Stimulated activated naive B cell treated with anti-CD40 and anti-IgM and Interleukin-4, amounts not matched to agents 10 μg/mL and 1 μg/mL and 100 μg/mL, for 72 hours (primary cell): ENCODE measurements at places on chromosomes 2 and 18.

- no peak for DNase-seq
Measured at GRCh38 chr2:133774654-133775015, 206.4 kb upstream of the NCKAP5 start.

DNA sequence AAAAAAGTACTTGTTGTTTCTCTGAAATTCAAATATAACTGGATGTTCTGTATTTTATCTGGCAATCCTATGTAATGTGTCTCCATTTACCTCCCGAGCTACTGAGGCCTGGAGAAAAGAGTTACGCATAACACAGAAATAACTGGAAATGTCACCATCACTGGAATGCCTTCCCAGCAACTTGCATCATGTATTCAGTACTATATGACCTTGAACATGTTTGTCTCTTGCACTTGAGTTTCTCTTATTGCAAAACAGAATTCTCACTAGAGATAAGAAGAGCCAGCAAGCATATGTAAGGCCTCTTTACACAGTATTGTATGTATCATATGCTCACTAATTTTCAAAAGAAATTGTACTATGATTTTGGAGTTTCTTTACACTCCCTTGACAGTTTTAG is 99.6 kb upstream of the CTAGE1 start:
- no peak for DNase-seq

GRCh38 chr2:122414902-122415301 is 659.5 kb downstream of the TSN start:
- DNase-seq, result no peak

DNA sequence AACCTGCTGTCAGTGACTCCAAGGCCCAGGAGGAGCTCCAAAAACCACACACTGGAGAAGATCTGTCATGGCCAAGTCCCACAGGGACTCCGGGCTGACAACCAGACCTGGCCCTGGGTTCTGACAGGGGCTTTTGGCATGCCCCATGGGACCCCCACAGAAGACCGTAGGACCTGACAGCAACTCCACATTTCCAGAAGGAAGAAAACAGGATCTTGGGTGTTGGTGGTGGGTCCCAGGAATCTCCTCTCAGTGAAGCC is 275.9 kb upstream of the HS6ST1 start:
- DNase-seq, result no peak

DNA sequence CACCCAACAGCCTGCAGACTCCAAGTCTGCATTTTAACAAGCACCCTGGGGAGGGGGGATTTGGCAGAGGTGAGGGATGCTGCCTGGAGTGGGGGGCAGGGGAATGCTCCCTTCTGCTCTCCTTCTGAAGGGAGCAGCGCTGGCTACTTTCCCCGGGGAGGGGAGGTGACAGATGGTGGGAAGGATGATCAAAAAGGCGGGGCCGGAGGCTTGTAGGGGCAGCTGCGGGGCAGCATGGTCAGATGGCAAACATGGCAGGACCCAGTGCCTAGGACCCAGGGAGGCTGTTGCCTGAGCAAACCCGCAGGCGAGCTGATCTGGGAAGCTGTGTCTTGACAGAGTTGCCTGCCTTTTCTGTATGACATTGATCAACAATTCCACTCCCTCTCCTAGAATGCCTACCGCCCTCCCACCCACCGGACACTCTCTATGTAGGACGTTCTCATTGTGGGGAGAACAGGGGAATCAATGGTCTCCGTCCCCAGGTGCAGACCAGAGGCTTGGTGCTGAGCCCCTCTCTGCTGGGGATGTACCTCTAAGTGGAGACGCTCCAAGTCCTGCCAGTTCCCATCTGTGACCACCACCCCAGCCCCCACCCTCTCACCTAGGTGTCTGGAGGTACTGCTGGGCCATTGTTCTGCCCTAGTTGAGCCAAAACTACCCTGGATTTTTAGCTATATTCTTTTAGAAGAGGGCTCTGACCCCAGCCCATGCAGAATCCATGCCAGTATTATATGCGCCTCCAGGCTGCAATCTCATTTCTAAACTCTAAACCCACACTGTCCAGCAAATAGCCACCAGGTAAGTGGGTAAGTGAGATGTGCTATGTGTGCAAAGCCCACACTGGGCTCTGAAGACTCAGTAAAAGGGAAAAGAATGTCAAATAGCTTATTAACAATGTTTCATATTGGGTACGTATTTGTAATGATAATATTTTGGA is 89.7 kb upstream of the SEC11C start:
- no peak for DNase-seq

- no peak for DNase-seq
Measured at GRCh38 chr2:2931318-2932075, 446.1 kb downstream of the EIPR1 start.

- no peak for DNase-seq
Measured at GRCh38 chr2:149225446-149225845, 104.9 kb upstream of the LYPD6 start.

GRCh38 chr2:6111781-6112261 is 419.6 kb downstream of the SOX11 start:
- no peak for DNase-seq

GRCh38 chr18:63518178-63519012 is 23.8 kb upstream of the SERPINB12 start:
- peak; percentile 37 for DNase-seq

DNA sequence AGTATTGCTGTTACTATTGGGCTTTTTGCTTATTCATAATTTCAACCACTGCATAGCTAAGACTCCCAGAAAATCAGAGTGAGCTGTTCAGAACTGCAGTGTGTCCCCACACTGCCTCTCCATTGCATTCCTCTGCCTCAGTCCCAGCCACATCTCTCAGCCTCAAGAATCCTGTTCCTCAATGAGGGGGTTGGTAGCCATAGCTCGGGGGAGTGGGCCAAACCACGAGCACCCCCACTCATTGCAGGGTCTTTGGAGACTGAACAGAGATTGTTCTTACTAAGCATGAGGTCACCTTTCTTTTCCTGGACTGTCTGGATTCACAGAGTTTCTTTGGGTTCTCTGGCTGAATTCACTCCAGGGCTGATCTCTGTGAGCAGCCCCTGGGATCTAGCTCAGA is 161.1 kb downstream of the GFPT1 start:
- no peak for DNase-seq

DNA sequence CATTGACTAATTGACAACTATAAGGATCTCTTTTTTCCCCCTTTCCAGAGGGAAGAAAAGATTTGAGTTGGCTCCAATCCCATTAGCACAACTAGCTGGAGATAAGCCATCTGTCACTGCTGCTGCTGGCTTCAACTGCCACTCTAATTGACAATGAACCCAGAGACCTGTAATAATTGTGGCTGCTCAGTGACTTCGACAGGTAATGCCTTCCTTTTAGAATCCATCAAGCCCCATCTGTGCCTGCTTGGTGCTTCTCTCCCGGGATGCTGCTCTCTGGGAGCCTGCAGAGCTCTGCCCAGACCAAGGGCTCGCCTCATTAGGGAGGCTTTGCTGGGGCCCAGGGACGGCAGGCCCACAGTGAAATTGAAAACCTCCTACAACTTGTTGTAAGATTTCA is 376.7 kb upstream of the SOX11 start:
- DNase-seq, result no peak

- no peak for DNase-seq
Measured at GRCh38 chr18:35514283-35514682, 16.5 kb upstream of the INO80C start.

DNA sequence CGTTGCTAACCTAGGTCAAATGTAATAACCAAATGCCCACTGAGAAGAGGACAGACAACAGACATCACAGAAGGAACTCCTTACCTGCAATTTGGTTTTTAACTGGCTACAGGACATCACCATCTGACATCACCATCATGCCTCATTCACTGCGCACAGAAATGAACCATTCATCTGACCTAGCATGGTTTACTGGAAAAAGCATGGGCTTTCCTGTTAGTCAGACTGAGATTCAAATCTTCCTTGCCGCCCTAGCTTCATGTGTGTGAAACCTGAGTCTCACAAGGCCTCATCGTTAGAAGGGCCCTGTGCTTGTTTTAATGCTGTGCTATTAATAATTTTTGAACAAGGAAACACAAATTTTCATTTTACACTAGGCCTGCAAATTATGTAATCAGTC is 1.1 kb upstream of the HIBCH start:
- DNase-seq, result no peak

GRCh38 chr2:85174943-85175342 is 41.8 kb downstream of the TCF7L1 start:
- no peak for DNase-seq

GRCh38 chr2:185695711-185696235 is 42.8 kb upstream of the FSIP2 start:
- no peak for DNase-seq

- DNase-seq, result no peak
Measured at GRCh38 chr2:241300000-241300399, 15.5 kb downstream of the HDLBP start.

DNA sequence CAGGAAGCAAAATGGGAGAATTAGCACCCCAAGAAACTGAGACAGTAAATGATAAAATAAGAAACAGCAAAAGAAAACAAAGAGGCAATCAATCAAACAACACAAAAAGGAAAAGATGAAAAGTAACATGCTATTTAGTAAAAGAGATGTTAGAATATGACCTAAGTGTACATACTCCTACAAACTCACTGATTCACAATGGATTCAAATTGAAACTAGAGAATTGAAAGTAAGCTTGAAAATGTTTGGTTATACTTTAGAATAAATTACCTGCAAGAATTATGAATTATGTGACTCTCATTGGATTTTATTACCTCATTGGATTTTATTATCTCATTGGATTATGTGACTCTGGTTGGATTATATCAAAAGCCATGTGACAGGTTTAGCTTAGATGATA is 22.8 kb upstream of the CCNYL1 start:
- no peak for DNase-seq

DNA sequence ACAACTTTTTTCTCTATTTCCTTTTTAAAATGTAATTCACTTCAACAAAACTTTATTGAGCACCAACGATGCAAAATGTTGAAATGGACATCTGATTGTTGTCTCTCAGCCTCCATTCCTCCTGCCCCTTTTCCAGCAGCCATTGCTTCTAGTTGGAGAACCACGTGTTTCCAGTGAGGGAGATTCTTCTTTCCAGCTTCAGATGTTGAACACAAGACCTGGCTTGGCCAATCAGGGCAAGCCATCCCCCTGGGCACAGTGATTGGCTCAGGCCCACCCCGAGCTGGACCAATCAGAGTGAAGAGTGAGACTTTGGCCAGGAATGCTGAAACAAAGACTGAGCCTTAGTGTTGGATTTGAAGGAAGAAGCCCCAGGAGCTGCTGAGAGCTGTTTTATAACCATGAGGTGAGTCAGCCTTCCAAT is 59.0 kb downstream of the E2F6 start:
- no peak for DNase-seq

DNA sequence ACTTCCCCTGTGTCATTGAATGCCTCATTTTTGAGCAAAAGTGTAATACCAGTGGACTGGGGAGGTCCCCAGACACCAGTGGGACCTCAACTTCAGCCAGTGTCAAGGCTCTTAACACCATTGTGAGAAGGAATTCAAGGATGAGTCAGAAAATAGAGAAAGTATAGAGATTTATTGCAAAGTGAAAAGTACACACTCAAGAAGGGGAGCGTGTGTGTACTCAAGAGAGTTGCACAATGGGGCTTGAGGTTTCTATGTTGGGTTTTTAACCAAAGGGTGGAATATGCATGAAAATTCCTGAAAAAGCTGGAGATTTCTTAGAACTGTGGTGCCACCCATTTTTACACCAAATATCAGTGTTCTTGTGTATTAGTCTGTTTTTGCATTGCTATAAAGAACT is 81.9 kb downstream of the ADCYAP1 start:
- DNase-seq, result no peak
